NCI-H524 (cell line): ENCODE measurements at places on chromosomes 7 and 10.

- DNase-seq: no peak
Measured at GRCh38 chr10:27052656-27053055, 47.6 kb downstream of the ANKRD26 start.

DNA sequence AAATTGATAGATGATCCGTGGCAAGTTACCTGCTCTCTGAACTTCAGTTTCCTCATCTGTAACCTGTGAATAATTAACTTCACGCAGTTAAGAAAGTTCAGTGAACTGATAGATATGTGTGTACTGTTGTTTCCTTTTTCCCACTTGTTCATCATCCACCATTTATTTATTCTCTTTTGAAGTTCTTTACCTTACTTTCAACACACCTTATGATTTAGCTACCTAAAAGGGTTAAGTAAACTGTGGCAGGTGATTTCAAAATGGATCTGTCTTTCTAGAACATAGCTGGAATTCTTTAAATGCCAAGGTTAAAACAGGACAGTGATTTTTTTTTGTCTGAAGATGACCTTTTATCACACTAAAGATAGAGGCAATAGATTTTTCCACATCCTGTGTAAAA lies 27.4 kb upstream of the MALRD1 start:
- no peak for DNase-seq

DNA sequence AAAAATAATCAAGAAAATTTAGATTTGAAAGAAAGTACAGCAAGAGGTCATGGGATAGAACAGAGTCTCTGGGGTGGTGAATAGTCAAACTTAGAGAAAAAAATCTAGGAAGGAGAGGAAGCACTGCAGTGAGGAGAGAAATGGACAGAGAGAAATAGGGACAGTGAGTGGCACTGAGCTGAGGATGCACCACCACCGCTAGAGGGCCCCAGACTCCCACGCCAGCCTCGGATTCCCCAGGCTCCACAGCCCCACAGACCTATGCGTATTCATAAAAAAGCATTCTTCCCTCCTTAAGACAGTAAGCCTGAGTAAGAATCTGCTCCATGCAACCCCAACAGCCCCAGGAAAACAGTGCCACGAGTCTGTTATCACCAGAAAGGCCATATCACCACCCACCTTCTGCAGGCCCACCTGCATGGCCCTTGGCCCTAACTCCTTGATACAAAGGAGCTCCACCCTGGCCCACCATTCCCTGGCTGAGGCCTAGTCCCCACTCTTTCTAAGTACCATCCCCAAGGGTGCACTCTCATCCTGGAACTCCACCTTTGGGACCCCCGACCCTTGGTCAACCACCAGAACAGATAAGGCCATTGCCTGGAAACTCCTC lies 91.0 kb downstream of the ALOX5 start:
- no peak for DNase-seq

DNA sequence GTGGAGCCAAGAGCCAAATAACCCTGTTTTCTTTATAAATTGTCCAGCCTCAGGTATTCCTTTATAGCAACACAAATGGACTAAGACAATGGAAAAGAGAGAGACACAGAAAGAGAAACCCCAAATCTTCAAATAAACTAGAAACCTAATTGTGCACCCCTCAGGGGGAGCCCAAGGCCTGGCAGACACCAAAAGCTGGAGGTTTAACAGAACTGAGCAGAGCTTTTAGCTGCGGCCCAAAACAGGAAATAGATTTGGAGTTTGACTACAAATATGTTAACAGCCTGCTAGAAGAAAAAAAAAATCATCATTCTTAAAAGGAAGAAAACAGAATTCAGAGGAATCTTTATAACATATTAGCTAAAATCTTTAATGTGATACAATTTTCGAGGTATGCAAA lies 1135.0 kb downstream of the GATA3 start:
- no peak for DNase-seq

DNA sequence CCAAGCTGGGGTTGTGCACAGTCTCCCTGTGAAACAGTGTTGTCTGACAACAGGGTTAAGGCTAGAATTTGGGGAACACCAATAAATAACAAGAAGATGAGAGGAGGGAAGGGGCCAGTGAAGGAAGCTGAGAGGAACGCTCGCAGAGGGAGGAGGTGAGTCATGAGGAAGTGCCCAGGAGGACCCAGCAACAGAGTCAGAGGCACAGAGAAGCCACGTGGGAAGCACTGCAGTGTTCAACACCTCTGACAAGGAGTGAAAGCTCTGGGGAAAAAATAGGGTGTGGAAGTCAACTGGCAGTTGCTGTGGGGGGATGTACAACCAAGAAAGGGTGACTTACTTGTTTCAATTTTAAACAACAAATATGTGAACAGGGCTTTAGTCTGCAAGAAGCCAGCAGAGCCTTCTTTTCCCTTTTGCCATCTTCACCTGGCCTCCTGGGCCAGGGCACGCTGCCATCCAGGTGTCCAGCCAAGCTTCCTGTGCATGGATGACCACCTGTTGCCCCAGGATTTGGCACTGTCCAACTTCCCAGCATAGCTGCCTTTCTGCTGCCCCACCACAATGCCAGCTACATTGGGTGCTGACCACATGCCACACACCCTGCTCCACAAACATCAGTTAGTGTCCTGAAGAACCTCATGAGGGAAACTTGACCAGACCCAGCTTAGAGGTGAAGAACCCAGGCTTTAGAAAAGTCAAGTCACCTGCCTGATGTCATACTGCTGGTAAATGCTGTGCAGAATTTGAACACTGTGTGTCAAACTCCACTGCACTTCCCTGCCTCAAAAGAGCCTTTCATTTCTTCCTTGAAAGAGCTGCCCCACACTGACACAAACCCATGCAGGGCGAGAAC lies 69.6 kb downstream of the ATXN7L1 start:
- no peak for DNase-seq

DNA sequence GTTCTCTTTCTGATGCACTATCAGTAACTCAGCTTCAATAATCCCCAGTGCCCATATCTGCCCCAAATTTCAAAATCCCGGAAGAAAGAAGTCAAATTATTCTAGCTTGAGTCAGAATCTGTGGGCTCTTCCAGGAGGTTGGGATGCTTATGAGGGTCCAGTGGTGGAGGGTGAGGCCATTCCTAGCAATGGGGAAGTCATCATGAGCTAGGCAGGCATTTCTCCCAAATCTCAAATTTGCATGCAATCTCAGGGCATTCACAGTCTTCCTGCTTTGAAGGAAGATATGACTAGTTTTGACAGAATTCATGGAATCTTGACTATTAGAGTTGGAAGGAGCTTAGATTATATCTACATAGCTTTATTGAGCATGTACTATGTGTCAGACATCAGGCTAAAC lies 164.3 kb upstream of the AGK start:
- no peak for DNase-seq

DNA sequence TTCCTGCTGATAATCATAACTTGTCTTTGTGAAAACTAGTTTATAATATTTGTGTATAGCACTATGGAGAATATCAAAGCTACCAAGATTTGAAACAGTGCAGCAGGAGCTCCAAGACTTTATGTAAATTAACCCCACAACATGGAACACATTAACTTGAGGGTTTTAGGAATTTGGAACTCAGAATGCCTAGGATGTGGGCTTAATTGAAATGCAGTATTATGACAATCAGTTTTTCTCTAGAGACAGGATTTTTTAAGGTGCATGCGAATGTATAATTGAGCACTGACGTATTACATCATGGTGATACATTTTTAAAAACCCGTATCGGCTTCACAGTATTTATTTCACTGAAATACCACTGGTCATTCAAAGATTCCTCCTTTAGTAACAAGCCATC lies 313.1 kb upstream of the DGKB start:
- DNase-seq: no peak

GRCh38 chr10:125030567-125031197 lies 88.8 kb downstream of the ZRANB1 start:
- DNase-seq: no peak

DNA sequence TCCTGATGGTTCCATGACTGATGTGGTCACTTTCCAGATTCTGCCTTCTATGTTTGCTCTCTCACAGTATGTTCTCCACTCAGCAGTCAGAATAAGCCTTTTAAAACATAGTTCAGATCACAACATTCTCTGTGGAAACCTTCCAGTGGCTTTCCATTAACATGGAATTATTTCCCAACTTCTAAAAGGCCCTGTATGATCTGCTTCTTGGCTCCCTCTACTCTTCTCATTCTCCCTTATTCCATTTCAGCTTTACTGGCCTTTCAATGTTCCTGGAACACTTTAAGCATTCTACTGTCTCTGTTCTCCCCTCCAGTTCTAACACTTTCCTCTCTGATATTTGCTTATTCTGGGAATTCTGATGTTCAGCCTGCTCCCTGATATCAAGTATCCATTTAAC lies 325.6 kb downstream of the THSD7A start:
- DNase-seq: no peak

GRCh38 chr10:84202349-84202748 lies 8.0 kb downstream of the CDHR1 start:
- no peak for DNase-seq

- DNase-seq: no peak
Measured at GRCh38 chr7:2138146-2138765, 94.5 kb downstream of the MAD1L1 start.

DNA sequence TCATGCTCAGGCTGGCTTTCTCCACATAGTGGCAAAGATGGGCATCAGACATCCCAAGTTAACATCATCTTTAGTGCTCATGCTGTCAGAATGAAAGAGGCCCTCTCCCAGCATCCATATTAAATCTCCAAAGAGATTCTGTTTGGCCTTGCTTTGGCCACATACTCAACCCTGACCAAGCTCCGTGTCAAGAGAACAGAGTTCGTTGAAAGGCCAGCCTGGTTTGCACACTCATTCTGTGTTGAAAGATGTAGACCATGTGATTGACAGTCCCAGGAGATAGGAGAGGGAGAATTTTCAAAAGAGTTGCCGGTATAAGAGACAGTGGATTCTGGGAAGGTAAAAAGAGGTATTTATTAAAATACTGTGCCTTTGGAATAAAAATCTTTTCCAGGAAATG lies 19.7 kb downstream of the MET start:
- DNase-seq: no peak

DNA sequence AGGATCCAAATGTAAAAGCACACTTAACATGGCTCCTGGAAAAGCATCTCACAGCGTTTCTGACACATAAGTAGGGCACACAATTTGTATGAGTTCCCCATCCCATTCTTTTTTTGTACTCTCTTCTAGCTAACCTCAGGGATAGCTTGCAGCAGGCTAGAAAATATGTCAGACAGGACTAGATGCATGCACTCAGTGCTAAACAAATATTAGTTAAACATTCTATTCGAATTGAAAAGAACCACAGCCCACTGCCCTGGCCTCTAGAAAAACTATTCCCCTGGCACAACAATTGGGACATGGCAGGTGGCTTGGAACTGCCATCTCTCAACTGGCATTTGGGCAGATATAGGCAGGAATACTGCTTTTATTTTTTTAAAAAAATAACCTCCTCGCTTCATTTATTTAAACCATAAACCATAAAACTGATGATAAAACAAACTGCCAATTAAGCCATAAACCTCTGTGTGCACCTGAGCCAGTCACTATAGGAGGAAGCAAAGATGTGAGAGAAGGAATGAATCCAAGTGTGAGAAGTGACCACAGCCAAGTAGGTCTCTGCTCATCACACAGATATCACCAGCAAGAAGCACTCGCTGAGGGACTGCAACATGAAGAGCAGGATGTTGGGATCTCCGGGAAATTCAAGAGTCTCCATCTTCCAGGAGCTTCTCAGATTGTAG lies 394.1 kb downstream of the NEBL start:
- no peak for DNase-seq

DNA sequence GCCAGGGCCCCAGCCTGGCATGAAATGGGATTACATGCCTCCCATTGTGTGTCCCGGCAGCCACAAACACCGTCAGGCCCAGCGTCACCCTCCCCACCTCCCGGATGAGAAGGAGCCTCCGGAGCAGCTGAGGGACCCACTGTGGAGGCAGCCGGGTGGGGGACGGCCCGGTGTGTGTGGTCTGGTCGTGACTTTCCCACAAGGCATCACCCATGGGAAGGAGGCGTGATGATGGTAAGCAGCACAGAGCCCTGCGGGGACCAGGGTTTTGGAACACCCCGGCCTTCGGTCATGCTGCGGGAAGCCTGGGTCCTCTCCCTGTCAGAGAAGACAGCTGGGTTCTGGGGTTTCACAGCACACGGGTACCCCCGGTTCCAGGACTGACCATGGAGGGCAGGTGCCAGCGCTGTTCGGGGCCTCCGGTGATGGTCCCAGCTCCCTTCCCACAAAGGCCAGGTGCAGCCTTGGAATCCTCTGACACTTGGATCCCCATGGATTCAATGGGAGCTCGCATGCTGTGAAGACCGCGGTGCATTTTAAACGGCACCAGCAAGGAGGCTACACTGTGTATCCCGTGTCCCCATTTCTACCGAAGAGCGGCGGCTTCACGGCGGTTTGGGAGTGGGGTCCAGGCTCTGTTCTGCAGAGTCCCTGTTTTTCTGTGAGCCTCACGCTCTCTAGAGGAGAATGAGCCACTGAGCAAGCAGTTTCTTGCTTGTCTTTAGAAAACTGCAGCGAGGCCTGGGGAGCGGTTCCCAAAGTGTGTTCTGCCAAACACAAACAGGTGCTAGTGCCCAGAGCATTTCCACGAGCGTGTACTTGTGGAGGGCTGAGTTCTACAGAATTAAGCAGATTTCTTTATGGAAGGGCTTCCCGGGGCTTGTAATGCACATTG lies 336.0 kb downstream of the ADARB2 start:
- DNase-seq: no peak

GRCh38 chr10:97001183-97001991 lies 169.3 kb downstream of the LCOR start:
- no peak for DNase-seq

DNA sequence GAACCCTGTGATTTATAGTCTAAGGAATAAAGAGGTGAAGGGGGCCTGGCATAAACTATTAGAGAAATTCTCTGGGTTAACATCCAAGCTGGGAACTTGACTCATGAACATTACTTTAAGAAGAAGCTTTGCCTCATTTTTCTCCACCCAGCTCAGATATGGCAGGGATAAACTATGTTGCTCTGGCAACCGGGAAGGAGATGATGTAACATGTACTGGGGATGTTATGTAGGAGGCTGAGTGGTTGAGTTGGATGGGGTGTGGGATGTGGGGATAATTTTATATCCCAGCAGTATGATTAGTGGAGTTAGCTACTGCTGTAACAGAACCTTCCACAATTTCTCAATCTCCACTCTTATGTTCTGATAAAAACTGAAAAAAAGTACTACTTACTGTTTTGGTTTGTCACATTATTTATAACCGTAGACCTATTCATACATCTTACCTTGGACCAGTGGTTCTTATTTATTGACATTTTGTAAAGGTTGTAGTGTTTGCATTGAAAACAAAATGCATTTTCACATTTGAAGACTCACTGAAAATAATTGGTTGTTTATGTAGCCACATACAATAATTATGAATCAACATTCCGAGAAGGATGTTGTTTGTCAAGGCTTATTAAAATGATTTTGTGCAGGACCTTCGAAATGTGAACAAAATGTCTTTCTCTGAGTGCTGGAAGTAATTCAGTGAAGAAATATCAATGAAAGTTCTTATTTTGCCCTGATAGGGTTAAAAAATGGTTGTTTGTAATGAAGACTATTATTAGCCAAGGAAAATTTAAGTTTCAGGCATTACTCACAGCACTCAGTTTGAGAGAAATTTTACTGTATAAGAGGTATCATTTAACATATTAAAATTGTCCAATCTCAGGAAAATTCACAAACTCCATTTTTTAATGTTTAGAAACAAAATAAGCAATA lies 1.3 kb downstream of the OR2F2 start:
- DNase-seq: no peak

- no peak for DNase-seq
Measured at GRCh38 chr7:66669088-66669487, 40.4 kb downstream of the KCTD7 start.
